Vagina (tissue), 2 donors: ENCODE measurements at places on chromosomes 16 and 17.

- DNase-seq, result no peak
Measured at GRCh38 chr17:29590411-29591145, 1.1 kb upstream of the GIT1 start.

DNA sequence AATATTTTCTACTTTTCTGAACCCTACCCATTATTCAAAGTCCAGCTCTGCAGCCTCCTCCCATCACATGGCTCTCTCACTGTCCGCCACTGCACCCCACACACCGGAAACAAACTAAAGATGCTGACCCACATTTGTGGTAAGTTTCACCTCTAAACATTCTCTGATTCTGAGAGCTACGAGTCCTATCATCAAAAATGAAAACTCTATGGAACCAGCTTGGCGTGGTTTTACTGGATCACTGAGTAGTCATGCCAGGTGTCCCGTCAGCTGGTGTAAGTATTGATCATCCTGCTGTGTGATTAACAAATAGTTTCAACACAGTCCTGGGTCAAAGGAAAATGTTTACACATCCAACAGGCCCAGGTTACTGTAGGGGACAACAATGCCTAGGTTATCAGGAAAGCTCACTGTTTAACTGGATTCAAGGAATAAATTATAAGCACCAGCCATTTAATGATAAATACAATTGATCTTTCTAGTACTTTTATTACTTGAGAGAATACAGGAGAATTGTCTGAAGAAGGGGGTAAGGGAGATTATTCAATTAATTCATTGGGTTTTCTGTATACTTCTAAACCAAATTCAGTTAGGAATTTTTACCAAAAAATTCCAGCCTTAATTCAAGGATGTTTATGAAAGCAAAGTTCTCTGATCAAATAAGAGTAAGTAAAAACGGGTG is 33.9 kb downstream of the CYTH1 start:
- no peak for DNase-seq

DNA sequence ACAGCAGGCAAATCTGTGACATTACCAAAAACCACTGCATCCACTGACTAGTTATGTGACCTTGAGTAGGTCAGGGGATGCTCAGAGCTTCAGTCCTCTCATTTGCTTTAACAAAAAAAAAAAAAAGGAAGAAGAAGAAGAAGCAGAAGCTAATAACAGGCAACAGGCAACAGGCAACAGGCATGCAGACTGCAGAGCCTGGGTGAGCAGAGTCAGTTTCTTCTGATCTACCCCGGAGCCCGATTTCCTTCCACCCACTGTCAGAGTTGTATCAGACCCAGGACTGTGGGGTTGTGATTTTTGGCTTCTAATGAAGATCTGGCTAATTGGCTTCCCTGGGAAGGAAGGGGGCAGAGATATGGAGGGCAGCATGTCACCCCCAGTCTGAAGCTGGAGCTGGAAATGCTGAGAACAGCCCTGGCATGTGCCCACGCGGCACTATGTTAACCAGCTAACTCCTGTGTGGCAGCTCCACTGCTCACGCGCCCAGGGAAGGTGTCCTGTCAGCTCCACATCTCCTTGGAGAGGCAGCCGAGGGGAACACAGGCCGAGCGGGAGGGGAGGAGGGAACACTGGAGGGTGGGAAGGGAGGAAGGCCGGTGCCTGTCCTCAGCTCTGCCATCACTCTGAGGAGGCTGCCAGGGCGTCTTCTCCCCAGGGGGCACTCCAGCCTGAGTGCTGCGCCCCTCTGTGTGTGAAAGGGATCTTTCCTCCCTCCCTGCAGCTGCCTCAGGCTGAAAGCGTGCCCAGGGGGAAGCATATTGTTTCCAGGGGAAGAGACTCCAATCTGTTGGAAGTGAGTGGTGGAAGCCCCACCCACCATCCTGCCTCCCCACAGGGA is 17.6 kb downstream of the SRCIN1 start:
- no peak for DNase-seq

- no peak for DNase-seq
Measured at GRCh38 chr17:73197161-73197560, 4.3 kb downstream of the COG1 start.

DNA sequence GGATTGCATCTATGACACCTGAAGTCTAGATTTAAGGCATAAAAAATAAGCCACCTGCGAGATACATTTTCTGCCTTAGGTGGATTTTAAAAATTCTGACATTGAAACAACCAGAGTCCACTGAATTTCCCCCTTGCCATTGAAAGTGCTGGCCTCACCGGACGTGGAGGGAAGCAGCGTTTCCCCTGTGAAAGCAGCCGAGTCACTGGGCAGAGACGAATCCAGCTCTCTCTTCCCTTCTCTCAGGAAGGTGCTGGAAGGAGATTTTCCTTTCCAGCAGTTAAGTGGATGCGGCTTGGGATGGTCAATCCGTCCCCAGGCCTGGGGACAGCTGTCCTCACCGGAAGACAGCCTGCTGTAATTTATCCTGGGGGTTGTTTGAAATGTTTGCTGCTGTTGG is 270.9 kb upstream of the FOXF1 start:
- no peak for DNase-seq

GRCh38 chr16:48433116-48433849 is 48.1 kb upstream of the SIAH1 start:
- DNase-seq, result no peak

DNA sequence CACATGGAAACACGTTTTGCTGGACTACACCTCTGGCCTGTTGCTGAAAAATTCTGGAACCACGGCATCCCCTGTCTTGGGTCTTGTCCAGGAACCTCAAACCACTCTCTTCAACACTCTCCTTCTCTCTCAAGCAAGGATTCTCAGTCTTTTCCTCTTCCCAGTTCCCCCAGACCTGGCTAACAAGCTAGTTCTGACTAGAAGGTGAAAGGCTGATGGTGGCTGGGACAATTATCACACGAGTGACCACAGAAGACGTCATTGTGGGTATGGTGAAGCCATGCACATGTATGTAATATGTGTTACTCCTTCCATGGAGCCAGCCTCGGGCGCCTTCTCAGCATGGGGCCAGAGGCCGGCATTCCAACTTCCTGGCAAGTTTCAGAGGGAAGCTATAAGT is 123.0 kb downstream of the CDYL2 start:
- peak; percentile 34 for DNase-seq

DNA sequence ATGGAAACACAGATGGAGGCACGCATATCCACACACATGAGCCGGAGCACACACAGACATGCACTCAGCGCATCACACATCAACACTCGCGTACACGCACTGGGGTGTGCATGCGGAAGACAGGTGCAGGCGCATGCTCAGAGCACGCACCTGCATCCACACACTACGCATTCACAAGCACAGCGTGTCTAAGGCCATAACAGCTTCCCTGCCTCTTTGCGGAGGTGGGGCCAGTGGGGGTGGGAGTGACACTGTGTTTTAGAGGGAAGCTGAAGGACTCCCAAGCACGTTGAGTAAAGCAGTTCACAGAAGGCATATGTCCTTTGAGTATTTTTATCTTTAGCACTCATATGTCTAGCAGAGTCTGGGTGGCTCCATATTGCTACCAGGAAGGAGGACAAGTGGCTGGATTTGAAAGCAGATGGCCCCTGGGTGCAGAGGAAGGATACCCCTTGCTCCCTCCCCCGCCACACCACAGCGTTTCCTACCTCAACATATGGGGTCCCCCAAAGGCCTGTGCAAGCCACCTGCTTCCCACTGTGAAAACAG is 68.6 kb upstream of the TOB1 start:
- DNase-seq, result no peak

DNA sequence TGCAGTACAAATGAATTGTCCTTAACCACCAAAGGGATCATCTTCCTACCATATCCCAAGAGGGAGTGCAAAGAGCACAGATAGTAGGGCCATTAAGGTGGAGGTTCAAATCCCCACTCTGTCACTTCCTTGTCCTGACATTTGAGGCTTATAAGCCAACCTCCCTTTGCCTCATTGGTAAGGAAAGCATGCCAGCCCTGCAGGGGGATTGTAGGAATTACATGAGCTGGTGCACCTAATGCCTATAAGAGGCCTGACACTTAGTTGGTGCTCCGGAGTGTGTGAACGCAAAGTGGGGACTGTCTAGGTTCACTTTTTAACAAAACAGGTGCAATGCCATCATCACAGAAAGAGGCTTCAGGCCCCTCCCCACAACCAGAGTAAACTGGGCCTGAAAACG is 374.4 kb downstream of the SNX29 start:
- DNase-seq, result no peak

- no peak for DNase-seq
Measured at GRCh38 chr16:18841833-18842525, 40.6 kb upstream of the ARL6IP1 start.

DNA sequence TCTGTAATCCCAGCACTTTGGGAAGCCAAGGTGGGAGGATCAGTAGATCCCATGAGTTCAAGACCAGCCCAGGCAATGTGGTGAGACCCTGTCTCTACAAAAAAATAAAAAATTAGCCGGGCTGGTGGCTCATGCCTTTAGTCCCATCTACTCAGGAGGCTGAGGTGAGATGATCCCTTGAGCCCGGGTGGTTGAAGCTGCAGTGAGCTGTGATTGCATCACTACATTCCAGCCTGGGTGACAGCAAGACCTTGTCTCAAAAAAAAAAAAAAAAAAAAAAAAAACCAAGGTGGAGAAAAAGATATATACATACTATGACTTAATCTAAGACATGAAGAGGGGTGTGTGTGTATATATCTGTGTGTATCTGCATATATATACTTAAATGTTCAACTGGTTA is 26.7 kb downstream of the BBS2 start:
- DNase-seq, result no peak

- no peak for DNase-seq
Measured at GRCh38 chr17:70622368-70623260, 453.3 kb downstream of the KCNJ2 start.

GRCh38 chr16:86212706-86213436 is 297.5 kb upstream of the FOXF1 start:
- DNase-seq, result no peak

- no peak for DNase-seq
Measured at GRCh38 chr16:57159447-57159846, 26.4 kb downstream of the PSME3IP1 start.

- DNase-seq, result no peak
Measured at GRCh38 chr17:48262982-48263730, 155.6 kb downstream of the SNX11 start.

DNA sequence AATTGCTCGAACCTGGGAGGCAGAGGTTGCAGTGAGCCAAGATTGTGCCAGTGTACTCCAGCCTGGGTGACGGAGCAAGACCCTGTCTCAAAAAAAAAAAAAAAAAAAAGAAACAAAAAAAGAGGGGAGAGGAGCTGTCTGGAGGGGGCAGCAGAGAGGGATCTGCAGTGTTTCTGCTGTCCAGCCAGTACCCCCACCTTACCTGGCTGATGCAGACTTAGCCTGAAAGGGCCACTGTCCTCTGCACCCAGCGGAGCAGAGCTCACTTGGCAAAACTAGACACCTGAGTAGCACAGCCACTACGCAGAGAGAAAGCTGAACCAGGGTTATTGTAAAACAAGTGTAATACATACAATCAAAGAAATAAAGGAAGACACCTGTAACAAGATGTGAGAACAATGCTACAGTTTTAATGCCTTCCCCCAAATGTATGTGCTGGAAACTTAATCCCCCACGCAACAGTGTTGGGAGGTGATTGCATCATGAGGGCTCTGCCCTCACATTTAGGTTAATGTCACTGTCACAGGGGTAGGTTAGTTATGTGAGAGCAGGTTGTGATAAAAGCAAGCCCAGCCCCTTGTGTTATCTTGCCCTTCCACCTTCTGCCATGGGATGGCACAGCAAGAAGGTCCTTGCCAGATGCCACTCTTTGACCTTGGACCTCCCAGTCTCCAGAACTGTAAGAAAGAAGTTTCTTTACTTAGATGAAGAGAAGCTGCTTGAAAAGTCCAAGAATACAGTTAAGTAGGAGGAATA is 211.2 kb downstream of the RPTOR start:
- no peak for DNase-seq

DNA sequence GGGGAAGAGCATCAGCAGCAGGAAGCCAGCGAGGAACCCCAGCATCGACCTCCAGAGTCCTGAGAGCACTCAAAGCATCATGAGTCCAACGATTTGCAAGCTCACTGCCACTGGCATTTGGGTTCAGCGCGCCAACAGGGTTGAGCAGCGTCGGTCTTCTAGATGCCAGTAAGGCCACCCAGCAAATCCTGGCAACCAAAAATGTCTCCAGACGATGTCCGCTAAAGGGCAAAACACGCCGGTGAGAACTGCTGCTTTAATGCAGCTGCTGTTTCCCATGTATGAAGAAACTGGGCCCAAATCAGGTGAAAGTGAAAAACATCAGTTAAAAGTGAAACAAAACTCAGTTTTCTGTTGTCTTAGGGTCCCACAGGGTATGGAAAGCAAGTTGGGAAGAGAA is 70.2 kb downstream of the ANKRD11 start:
- no peak for DNase-seq

- DNase-seq, result no peak
Measured at GRCh38 chr17:81991684-81992305, 14.4 kb downstream of the ASPSCR1 start.

DNA sequence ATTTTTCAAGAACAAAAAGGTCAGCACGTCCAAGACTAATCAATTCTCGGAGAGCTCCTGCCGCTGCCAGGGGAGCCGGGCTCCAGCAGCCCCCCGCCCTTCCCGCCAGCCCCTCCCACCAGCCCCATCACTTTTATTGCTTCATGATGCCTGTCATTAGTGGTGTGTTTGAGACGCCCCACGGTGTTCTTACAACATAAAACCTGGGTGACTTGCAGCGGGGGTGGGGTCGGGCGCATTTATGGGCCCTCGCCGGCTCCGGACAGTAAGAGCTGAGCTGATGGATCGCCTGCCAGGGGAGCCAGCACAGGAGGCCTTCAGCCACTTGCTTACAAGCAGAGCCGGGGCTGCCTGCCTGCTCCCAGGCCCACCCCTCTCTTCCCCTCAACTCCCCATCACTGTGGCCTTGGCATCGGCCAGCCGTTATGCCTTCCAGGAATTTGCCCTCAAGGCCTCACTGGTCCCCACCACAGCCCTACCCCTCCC is 82.9 kb upstream of the CBX4 start:
- DNase-seq, result no peak

- DNase-seq, result peak; percentile 90
Measured at GRCh38 chr16:66266436-66267291, 99.8 kb upstream of the CDH5 start.

DNA sequence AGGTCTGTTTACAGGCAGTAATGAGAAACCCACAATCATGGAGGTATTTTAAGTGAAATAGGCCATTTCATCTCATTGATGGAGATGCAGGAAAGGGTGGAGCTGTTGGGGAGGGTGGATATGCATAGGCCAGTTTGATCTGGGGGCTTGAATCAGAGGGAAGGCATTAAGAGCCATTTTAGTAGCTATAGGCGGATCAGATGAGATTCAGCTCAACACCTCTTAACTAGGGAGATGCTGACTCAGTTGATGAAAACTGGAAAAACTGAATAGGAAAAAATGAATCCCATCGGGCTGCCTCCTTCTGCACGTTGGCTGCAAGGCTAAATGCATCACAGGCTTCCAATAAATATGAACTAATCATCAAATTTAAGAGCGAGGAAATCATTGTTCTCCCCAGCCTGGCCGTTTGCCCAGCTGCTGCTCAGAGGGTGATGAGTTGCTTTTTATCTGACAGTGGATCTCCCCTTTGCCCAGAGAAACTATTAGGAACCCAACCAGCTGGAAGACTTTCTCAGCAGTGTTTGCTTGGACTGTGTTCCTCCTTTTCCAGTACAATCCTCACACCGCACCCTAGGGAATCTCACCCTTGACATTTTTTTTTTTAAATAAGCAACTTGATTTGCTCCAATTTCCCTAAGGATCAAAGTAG is 149.6 kb downstream of the SOX9 start:
- DNase-seq, result no peak

GRCh38 chr16:12819126-12820117 is 15.7 kb upstream of the CPPED1 start:
- no peak for DNase-seq
